ENCODE measurements at places on chromosomes 1 and 21.
A peak's percentile ranks its signal among the peaks of the same experiment; 100 is the strongest.

DNA sequence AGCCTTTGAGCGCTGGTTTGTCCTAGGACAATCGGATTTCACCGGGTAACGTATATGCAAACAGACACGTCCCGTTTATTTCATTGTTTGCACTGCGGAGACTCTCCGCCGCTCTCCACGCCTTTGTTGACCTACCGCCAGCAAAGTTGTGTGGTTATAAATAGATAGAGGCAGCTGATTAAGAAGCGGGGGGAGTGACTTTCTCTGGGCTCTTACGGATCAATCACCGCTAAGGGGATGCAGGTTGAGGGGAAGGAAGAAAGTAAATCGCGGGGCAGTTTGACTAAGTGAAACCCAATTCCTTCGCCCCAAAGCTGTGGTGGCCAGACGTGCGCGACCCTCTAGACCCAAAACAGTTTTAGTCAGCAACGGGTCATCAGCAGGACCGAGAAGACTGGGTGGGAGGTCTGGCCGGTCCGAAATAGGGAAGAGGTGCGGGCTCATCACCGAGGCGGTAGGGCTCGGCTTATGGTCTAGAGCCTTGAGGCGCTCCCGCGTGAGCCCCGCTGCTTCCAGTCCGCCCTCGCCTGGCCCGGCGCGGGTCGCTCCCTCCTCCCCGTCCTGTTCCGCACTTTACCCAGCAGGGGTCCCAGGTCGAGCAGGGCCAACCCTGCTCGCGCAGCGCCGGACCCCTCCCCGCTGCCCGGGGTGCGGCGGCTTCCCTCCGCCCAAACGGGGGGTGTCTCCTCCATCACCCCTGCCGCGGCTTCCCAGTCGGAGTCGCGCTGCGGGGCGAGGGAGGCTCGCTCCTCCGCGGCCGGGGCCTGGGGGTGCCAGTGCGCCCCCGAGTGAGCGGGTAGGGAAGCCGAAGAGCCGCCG, 120.8 kb upstream of the RRP15 start:
- peak; percentile 91 for DNase-seq

GRCh38 chr1:237232501-237232900, 190.5 kb downstream of the RYR2 start:
- no peak for DNase-seq

GRCh38 chr1:232462213-232462612, 167.7 kb downstream of the SIPA1L2 start:
- DNase-seq, result no peak

GRCh38 chr1:39926820-39927219, 25.1 kb upstream of the MYCL start:
- no peak for DNase-seq

GRCh38 chr1:161801955-161802354, 35.8 kb downstream of the ATF6 start:
- peak; percentile 23 for DNase-seq

DNA sequence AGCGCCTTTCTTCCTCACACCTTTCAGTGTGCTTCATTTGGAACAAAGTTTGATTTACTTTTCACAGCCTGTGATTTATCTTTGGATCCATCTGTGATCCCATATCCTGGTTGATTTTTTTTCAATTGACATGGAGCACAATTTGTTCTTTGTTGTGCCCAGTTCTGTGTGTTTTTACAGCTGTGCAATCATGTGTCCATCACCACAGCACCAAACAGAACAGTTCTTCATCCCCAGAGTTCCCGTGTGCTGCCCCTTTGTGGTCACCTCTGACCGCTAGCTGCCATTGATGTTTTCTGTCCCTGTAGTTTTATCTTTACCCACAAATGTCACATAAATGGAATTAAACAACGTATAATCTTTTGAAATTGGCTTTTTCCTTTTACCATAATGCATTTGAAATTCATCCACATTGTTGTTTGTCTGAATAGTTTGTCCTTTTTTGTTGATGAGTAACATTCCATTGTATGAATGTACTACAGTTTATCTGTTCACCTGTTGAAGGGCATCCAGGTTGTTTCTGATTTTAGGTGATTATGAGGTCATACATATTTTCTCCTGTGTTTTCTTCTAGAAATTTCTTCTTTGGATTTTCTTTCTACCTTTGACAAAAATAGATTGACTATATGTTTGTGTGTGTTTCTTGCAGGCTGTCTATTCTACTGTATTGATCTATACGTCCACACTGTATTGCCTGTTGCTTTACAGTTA, 17.4 kb downstream of the MIGA1 start:
- no peak for DNase-seq

Data from retina (tissue), 1 donor.